ENCODE measurements at places on chromosomes 7 and 10. TPM values are rescaled to one million over a fixed set of nuclear protein-coding genes. Genes with fewer than 3 reads are reported as not detected.

GRCh38 chr10:124328477-124329220 is 90.1 kb downstream of the OAT start:
- H3K27me3 ChIP-seq = no peaks in the 10 kb centered on the region
- H3K36me3 ChIP-seq = no peaks in the 10 kb centered on the region
- H3K27ac ChIP-seq = no peak overlapping the region

- H3K27me3 ChIP-seq = no peaks in the 10 kb centered on the region
- no peak overlapping the region for H3K4me3 ChIP-seq
- no peak for DNase-seq
- no peaks in the 10 kb centered on the region for H3K4me1 ChIP-seq
- no peak overlapping the region for H3K27ac ChIP-seq
These were observed 151.8 kb upstream of the STK17A start for GRCh38 chr7:43431020-43431595.

DNA sequence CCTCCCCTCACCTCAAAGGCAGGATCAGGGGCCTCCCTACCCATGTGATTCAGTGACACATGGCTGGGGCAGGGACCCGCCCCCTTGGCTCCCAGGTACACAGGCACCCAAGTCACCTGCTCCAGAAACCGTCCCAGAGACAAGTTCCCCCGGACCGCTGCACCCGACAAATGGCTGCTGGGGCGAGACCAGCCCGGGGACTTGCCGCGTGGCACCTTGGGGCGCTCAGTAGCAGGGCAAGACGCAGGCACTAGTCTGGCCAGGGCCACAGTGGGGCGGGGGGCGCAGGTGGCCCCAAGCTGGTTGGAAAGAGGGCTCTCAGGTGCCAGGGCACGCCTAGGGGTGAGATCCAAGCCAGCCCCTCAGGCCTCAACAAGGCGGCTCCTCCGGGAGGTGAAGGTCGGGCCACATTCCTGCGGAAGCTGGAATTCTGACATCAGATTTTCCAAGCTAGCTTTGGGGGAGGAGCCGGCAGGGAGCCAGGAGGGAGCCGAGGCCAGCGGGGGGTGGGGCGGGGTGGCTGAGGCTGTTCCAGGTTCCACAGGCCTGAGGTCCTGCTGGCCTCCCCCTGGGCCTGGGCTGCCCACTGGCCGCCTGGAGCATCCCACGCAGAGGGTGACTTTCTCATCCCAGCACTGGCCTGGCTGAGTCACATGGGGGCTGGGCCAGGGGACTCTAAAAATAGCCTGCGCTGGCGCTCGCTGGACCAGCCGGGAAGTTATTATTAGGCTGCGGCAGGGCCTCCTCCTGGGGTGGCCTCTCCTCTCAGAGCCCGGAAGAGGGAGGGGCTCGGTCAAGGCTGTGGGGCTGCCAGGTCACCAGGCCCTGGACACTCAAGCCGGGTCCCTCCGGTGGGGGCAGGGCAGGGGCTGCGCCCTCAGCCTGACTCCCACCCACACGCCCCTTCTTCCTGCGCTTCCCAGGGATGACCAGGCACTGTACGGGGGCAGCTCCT is 20.5 kb upstream of the INPP5A start:
- H3K27me3 ChIP-seq = no peaks in the 10 kb centered on the region
- H3K27ac ChIP-seq = peak overlapping the region; percentile 87
- peaks cover 3% of the 10 kb centered on the region for H3K4me1 ChIP-seq
- peak; percentile 87 for DNase-seq

GRCh38 chr10:125262920-125263319 is 102.6 kb upstream of the CTBP2 start:
- no peak overlapping the region for H3K4me3 ChIP-seq
- no peaks in the 10 kb centered on the region for H3K27me3 ChIP-seq
- no peak for DNase-seq
- no peak overlapping the region for H3K27ac ChIP-seq

- no peaks in the 10 kb centered on the region for H3K27me3 ChIP-seq
- peak overlapping the region; percentile 40 for H3K27ac ChIP-seq
- H3K4me3 ChIP-seq = no peak overlapping the region
- H3K4me1 ChIP-seq = no peaks in the 10 kb centered on the region
- no peaks in the 10 kb centered on the region for H3K36me3 ChIP-seq
These were observed 8.1 kb downstream of the ARHGAP12 start for GRCh38 chr10:31920538-31920937.

GRCh38 chr7:51279391-51280023 is 37.1 kb downstream of the COBL start:
- no peak for DNase-seq
- no peaks in the 10 kb centered on the region for H3K27me3 ChIP-seq
- no peak overlapping the region for H3K27ac ChIP-seq
- H3K4me3 ChIP-seq = no peak overlapping the region
- H3K36me3 ChIP-seq = no peaks in the 10 kb centered on the region

RAMP3 gene
- total RNA-seq = 3.6 TPM

All from right lobe of liver (tissue), 6 donors.